ENCODE measurements at places on chromosomes 3 and 15.

DNA sequence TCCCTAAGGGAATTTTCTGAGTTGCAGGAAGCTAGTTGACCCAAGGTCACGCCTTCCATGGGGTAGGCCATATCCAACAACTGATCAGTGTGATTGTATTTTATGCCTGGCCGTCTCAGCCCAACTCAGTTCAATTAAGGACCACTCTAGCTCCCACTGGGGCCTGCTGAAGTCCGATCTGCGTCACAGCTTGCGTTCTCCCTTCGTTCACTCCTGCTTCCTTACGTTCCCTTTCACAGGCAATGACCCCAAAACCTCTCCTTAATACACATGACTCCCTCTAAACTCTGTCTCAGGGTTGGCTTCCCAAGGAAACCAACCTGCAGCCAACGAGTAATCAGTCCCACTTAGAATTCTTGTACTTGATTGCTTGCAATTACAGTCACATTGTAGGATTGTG is 428.0 kb downstream of the RBMS3 start:
- DNase-seq = peak; percentile 53

GRCh38 chr3:57073628-57074027 is 13.2 kb downstream of the SPATA12 start:
- DNase-seq = no peak

DNA sequence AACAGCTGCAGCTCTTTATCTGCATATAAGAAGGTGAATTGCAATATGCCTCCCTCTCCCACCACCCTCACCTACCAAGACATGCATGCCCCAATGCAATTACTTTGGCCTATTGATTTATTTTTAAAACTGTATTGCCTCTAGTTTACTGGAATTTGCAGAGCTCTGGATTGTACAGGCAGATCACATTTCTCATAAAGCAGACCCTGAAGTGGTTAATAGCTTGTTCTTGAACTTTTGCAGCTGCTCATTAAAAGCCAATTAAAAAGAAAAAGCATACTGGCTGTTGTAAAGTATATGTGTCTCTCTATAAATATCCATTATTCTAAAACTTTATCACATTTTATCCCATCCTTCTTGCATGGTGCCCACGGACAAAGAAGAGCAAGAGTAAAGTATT is 221.5 kb upstream of the TOPAZ1 start:
- DNase-seq = no peak

- DNase-seq = no peak
These were observed 4.9 kb downstream of the RFTN1 start for GRCh38 chr3:16508591-16508995.

- DNase-seq = peak; percentile 61
These were observed 64.5 kb downstream of the FEM1B start for GRCh38 chr15:68341760-68342725.

Data from muscle of leg (tissue), 16 donors.